ENCODE measurements at places on chromosomes 11 and 22.

DNA sequence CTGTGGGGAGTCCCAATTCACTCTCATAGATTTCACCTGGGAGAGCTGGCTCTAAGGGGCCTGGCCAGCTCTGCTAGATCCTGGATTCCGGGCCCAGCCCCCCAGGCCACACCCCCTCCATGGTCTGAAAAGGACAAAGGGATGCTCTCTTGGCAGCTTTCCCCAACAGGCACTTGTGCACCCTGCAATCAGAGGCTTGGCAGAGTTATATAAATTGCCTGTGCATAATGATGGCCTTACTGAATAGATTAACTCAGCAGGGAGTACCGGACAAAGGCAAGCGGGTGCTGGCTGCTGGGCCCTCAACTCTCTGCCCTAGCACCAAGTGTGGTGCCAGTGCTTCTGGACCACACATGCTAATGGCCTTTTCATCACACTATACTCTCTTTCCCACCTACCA lies 461.6 kb downstream of the BUD13 start:
- DNase-seq: no peak

DNA sequence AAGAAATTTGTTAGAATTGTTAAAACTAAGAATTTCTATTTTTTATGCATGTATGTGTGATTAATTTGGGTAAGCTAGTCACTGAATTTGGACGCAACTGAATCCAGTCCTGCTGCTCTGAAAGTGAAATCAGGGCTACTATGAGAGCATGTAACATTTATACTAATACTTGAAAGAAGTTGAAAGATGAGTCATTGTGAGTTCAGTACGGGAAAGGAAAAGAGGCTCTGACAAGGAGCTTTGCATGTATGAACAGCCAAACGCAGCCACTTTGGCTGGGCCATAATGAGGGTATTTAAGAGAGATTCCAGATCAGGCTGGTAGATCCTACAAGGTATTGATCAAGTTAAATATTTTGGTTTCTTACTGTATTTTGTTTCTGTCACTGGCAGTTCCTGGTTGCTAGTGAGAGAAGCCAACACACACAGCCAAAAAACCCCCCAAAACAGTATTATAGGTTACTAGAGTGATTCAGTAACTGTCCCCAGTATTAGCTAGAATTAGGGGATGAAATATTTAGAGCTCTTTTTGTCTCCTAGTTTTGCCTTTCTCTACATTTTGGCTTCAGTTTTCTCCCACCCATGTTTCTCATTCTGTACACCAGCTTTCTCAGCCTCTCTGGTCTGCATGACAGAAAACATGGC lies 14.1 kb downstream of the AASDHPPT start:
- DNase-seq: no peak

GRCh38 chr11:94504689-94505293 lies 7.5 kb upstream of the C11orf97 start:
- DNase-seq: no peak

- no peak for DNase-seq
Measured at GRCh38 chr22:46739094-46739870, 1.2 kb upstream of the CERK start.

GRCh38 chr11:99548264-99548663 lies 527.5 kb downstream of the CNTN5 start:
- DNase-seq: no peak

DNA sequence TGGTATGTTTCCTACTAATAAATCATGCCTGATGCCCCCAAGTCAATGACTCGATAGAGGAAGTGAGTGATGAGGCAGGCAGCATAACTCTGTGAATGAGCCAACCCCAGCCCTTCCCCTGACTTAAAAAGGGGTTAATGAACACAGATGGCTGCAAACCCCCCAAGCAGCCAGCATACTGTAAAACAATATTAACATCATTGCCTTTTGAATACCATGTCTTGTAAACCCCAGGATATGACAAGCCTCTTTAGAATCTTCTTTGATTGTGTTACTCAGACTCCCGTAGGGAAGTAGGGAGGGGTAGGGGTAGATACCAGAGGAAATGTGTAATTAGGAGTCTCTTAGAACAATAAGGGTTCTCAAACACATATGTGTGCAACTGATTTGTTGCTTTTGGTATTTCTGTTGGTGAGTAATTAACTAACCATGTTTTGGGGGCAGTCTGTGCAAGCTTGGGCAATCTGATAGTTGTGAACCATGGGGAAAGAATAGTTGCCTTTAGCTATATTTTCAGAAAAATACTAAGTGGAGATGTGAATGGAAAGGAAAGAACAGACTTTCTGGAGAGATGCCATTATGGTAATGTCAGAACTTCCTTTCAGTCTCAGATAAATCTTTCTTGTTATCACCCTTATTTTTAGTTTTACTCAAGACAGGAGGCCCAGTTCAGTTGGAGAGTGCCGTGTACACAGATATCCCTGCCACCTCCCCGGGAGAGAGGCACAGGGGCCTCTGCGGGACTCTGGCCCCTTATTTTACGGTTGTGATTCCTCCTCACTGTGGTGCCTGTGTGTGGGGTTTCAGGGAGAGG lies 701.8 kb downstream of the NTM start:
- DNase-seq: no peak

DNA sequence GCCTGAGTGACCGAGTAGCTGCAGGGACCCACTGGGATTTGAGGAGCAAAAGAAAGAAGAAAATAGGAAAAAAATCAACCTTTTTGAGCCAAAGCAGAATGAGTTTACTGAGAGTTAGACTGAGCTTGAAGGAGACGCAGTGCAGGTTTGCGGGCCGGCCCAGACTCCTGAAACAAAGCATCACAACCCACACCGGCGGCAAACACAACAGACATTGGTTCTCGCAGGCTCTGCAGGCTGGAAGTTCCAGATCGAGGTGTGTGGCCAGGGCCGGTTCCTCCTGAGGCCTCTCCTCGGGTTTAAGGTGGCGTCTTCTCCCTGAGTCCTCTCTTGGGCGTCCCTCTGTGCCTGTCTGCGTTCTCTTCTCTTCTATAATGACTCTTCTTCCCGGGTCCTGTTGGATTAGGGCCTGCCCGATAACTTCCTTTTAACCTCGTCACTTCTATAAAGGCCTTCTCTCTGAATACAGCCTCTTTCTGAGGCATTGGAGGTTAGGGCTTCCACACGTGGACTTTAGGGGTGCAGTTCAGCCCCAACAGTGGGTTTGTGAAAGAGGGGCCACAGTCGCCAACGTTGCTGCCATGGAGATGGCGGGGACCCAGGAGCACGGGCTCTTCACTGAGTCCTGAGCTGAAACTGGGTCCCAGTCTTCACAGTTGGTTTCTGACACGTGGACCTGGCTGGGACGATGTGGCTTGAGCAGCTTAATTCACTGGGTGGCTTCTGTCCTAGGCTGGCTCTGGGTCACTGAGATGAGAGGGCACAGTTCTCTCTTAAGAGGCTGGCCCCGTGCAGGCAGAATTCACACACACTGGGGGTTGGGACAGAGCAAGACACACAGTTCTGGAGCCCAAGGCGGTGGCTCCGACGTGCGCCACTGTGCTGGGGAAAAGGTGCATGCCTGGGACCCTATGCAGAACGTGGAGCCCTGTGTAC lies 1047.7 kb downstream of the BRD1 start:
- no peak for DNase-seq

- DNase-seq: no peak
Measured at GRCh38 chr11:119699227-119699626, 29.8 kb downstream of the NECTIN1 start.

GRCh38 chr11:68266121-68266891 lies 5.5 kb downstream of the C11orf24 start:
- no peak for DNase-seq

- no peak for DNase-seq
Measured at GRCh38 chr11:108734283-108734682, 69.4 kb downstream of the DDX10 start.

GRCh38 chr11:124863137-124863825 lies 2.0 kb upstream of the ROBO3 start:
- DNase-seq: no peak

DNA sequence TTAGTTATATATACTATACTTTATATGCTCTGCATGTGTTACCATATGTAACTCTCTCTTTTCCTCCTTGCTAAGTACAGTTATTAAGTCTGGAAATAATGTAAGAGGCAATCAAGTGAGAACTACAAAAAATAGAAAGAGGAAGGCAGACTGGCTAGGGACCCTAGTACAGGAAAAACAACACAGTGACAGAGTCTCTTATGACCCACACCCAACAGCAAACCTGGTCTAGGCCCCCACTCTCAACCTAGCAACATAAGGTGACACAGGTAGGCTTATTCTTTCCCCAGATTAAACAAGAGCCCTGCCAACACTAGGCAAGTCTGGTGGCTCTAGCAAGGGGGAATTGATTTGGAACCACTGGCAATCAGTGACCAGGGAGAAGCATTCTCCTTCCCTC lies 116.1 kb downstream of the CYP2R1 start:
- DNase-seq: no peak

DNA sequence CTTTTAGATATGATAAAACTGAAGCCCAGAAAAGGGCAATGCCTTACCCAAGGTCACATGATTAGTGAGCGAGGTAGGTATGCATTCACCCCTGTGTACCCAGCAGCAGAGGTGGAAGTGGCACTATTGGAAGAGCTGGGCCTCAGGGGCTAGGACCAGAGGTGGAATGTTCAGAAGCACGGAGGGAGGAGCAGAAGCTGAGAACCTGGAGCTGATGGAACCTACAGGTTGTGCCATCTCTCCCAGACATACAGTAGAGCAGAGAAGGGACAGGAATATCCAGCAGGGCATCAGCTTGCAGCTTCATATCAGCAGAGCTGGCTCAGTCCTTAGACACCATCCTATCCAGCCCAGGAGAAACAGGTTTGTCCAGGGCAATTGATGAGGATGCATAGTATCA lies 14.6 kb upstream of the FCHSD2 start:
- no peak for DNase-seq

- no peak for DNase-seq
Measured at GRCh38 chr11:63242089-63242781, 1.2 kb downstream of the SLC22A25 start.

- no peak for DNase-seq
Measured at GRCh38 chr11:19055016-19055415, 5.5 kb downstream of the MRGPRX2 start.

DNA sequence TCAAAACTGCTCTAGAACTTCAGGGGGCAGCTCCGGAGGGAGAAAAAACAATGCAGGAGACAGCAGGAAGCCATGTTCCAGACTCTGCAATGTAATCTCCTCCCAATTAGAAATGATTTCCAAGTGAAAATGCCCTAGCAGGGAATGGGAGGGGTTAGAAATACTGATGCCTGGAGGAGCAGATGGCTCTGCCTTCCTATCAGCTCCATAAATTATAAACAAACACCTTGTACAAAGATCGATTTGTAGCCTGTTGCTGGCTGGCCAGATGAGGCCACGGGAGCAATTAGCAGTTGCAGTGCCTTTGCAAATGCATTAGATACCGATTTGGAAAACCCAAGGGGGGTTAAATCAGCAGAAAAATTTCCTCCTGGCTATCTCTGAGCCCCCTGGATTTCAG lies 46.6 kb upstream of the CHRM4 start:
- DNase-seq: no peak

DNA sequence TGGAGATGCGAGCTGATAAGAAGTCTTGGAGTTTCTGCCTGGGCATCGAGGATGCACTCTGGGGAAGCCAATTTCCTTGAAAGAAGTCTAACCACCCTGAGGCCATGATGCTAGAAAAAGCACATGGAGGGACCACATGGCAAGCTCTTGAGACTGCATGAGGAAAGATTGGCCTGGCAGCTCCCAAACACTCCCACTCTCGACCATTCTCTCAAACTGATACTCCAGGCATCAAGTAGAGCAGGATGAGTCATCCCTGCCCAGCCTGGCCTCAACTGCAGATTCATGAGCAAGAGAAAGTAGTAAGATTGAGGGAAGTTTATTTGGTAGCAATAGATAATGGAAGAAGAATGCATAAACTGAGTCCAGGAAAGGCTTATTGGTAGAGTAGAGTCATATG lies 194.3 kb downstream of the KIF18A start:
- DNase-seq: no peak

GRCh38 chr11:43124272-43124935 lies 187.4 kb upstream of the API5 start:
- no peak for DNase-seq

GRCh38 chr11:128420265-128420664 lies 167.1 kb downstream of the ETS1 start:
- no peak for DNase-seq

GRCh38 chr11:79488286-79488685 lies 47.5 kb upstream of the TENM4 start:
- DNase-seq: no peak

GRCh38 chr11:8025816-8026215 lies 38.7 kb downstream of the EIF3F start:
- DNase-seq: no peak

- DNase-seq: no peak
Measured at GRCh38 chr11:44178381-44178780, 82.9 kb downstream of the EXT2 start.

DNA sequence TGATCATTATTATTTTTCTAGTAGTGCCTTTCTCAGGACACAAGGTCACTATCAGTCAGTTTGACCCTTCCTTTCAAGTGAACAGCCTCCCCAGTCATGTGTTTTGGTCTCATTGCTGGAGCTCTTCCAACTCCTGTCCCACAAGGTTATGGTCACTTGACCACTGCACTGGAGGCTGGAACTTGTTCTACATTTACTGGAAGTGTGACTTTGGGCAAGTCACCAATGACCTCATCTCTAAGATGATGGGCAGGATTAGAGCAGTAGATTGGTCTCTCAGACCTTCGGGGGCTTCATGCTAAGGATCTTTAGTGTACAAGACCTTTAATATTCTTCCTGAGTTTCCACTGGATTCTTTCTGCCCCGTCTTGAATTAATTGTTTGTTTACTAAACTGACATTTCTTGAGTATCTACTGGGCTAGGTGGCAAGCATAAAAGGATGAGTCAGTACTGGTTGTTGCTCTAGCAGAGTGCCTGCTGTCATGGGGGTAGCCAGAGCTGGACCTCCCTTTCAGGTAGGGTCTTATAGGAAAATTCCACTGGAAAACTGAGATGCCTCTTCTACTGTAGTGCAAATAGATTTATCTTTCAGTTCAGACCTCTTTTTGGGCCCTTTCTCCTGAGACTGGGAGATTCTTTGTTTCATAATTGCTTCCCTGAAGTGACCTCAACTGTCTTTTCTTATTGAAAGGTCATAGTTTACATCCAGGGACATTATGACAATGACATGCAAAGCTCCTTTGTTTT lies 106.8 kb downstream of the GRAMD1B start:
- DNase-seq: no peak

DNA sequence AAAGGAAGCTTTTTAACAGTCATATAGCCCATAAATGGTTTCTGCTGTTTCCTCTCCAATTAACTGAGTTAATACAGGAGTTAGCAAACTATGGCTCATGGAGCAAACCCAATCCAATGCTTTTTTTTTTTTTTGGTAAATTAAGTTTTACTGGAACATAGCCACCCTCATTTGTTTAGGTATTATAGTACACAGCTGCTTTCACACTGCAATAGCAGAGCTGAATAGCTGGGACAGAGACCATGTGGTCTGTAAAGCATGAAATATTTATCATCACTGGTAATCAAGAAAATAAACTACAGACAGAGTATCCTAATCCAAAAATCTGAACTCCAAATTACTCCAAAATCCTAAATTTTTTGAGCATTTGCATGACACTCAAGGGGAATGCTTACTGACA lies 53.7 kb downstream of the RDX start:
- DNase-seq: no peak

Data from activated naive CD8-positive, alpha-beta T cell treated with anti-CD3 and anti-CD28 coated beads, Interleukin-2, amount 50 U/mL, for 16 hours (primary cell).